ENCODE measurements at places on chromosomes 16 and 17.

- H3K4me1 ChIP-seq, result no peaks in the 10 kb centered on the region
- H3K27me3 ChIP-seq, result no peaks in the 10 kb centered on the region
- peak; percentile 58 for DNase-seq
- H3K36me3 ChIP-seq, result no peaks in the 10 kb centered on the region
- no peak overlapping the region for H3K27ac ChIP-seq
- H3K4me3 ChIP-seq, result no peak overlapping the region
Measured at GRCh38 chr17:4566785-4567184, 6.4 kb upstream of the GGT6 start.

DNA sequence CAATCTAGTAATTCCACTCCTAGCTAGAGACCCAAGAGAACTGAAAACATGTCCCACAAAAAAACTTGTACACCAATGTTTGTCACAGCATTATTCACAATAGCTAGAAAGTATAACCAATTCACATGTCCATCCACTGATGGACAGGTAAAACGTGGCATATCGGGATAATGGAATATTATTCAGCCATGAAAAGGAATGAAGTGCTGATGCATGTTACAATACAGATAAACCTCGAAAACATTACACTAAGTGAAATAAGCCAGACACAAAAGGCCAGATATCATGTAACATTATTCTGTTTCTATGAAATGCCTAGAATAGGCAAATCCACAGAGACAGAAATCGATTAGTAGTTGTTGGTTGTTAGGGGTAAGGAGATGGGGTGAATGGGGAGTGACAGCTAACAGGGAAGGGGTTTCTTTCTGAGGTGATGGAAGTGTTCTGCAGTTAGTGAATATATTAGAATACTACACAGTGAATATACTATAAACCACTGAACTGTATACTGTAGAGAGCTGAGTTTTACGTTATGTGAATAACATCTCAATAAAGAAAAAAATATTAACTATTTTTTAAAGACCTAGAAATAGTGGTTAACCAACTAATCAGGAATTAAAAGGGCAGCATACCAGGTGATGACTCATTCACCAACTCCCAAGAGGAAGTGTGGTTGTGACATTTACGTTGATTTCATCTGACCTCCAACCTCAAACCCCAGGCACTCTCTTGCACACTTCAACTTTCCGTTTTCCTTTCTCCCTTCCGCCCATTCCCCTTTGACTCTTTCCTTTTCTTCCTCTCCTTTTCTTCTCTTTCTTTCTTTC, 48.6 kb downstream of the GAS7 start:
- DNase-seq, result no peak
- no peaks in the 10 kb centered on the region for H3K27me3 ChIP-seq
- H3K36me3 ChIP-seq, result no peaks in the 10 kb centered on the region
- no peak overlapping the region for H3K4me3 ChIP-seq

- H3K27ac ChIP-seq, result no peak overlapping the region
- no peaks in the 10 kb centered on the region for H3K36me3 ChIP-seq
- DNase-seq, result no peak
- H3K4me1 ChIP-seq, result peaks cover 15% of the 10 kb centered on the region
- H3K4me3 ChIP-seq, result no peak overlapping the region
Measured at GRCh38 chr17:36002631-36003030, 1.3 kb upstream of the CCL15 start.

DNA sequence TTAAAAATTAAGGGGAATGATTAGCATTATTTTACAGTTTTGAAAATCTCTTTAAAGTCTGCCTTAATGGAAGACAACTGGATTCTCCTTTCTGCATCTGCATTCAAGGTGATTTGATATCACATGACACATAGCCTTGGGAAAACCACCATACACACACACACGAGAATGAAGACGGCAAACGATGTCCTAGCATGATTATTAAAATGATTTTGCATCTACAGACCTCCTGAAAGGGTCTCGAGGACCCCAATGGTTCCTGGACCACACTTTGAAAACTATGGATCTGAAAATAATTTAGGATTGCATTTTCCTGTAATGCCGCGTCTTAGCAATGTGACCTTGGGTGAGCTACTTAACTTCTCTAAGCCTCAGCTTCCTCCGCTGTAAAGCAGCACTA, 11.8 kb upstream of the CHST4 start:
- no peak overlapping the region for H3K27ac ChIP-seq
- no peaks in the 10 kb centered on the region for H3K36me3 ChIP-seq
- H3K27me3 ChIP-seq, result no peaks in the 10 kb centered on the region
- DNase-seq, result no peak
- no peak overlapping the region for H3K4me3 ChIP-seq

DNA sequence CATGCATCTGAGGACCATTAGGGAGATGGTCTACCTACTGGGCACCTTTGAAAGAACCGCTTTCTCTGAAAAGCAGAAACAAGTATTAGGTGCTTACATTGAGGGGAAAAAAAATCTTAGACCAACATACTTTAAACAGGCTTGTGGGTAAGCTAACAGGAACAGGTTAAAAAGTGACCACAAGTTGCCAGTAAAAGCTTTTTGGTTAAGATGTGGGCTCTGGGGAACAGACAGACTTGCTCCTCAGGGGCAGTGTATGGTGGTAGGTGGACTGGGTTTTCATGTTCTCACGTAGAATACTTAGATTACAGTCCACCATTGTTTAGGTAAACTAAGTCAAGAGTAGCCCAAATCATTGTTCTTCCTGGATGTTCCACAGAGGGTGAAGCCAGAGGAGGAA, 41.2 kb downstream of the REXO5 start:
- no peaks in the 10 kb centered on the region for H3K4me1 ChIP-seq
- no peak for DNase-seq
- H3K27ac ChIP-seq, result no peak overlapping the region
- no peak overlapping the region for H3K4me3 ChIP-seq
- H3K27me3 ChIP-seq, result no peaks in the 10 kb centered on the region
